ENCODE measurements at places on chromosomes 6 and 20. TPM values are rescaled to one million over a fixed set of nuclear protein-coding genes. Genes with fewer than 3 reads are reported as not detected.

DNA sequence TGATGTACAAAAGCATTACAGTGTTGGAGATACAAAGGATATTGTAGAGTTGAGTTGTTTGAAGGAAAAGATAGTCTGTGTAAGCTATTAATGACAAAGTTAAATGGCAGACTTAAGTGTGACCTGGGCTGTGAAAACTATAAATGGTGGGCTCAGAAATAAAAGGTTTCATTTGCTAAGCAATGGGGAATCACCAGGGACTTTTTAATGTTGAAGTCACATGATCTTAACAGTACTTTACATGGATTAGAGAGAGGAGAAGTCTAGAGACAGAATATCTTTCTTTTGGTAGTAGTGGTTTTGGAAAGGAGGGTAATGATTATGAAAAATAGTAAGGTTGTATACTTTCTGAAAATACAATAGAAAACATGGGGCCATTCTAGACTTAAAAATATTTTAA, 67.1 kb downstream of the SCAF8 start:
- peaks cover 34% of the 10 kb centered on the region for H3K36me3 ChIP-seq
- H3K27ac ChIP-seq: peak overlapping the region; percentile 64
- H3K27me3 ChIP-seq: no peaks in the 10 kb centered on the region

DNA sequence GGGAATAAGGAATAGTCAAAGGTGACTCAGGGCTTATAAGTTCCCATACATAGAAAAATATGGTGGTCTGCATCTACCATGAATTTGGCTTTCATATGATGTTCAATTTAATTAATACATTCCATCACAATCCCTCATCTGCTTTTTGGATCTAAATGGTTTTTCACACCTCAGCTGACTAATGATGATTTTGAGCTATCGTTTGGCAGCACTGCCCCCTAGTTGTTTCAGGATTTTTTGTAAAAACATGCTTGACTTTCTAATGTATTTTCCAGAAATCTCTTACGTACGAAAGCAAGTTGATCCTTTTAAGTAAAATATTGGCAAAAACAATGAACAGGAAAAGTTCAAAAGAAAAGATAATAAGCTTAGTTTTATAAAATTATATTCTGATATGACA, 408.6 kb upstream of the ADGRB3 start:
- no peaks in the 10 kb centered on the region for H3K27me3 ChIP-seq
- no peaks in the 10 kb centered on the region for H3K36me3 ChIP-seq
- H3K4me3 ChIP-seq: no peak overlapping the region
- no peaks in the 10 kb centered on the region for H3K4me1 ChIP-seq
- no peak for DNase-seq

The ERVFRD-1 gene
- not detected for total RNA-seq

- no peaks in the 10 kb centered on the region for H3K4me1 ChIP-seq
- H3K4me3 ChIP-seq: no peak overlapping the region
- DNase-seq: no peak
- H3K27me3 ChIP-seq: no peaks in the 10 kb centered on the region
- H3K36me3 ChIP-seq: no peaks in the 10 kb centered on the region
Observed at GRCh38 chr20:15191082-15191723, 853.8 kb upstream of the FLRT3 start.

GRCh38 chr6:24032896-24033688, 92.9 kb upstream of the NRSN1 start:
- DNase-seq: no peak
- no peaks in the 10 kb centered on the region for H3K27me3 ChIP-seq
- H3K4me1 ChIP-seq: no peaks in the 10 kb centered on the region
- H3K27ac ChIP-seq: no peak overlapping the region

Measured in activated naive CD8-positive, alpha-beta T cell treated with anti-CD3 and anti-CD28 coated beads for 36 hours (primary cell).